ENCODE measurements at places on chromosomes 5 and 9. TPM values are rescaled to one million over a fixed set of nuclear protein-coding genes. Genes with fewer than 3 reads are reported as not detected.

MARVELD2 gene
- 2.6 TPM for total RNA-seq

CBY3 gene
- not detected for total RNA-seq

GPRIN1 gene
- total RNA-seq: 10.3 TPM

ZNF366 gene
- total RNA-seq: not detected

FIBCD1 gene
- total RNA-seq: 14.4 TPM

KIF24 gene
- 4.1 TPM for total RNA-seq

PCDHGC5 gene
- total RNA-seq: not detected

LHX3 gene
- total RNA-seq: 0.09 TPM

DDX31 gene
- 31.2 TPM for total RNA-seq

FOXD4L4 gene
- total RNA-seq: not detected

PCA3 gene
- total RNA-seq: not detected

IL4 gene
- total RNA-seq: not detected

NUDT2 gene
- 22.4 TPM for total RNA-seq

PCDHA10 gene
- 0.06 TPM for total RNA-seq

CRB2 gene
- total RNA-seq: 0.06 TPM

PRDM9 gene
- not detected for total RNA-seq

SLC9A3 gene
- total RNA-seq: 2.5 TPM

NDUFB6 gene
- 114 TPM for total RNA-seq

UGT3A1 gene
- not detected for total RNA-seq

CCDC192 gene
- not detected for total RNA-seq

LPAR1 gene
- 10.2 TPM for total RNA-seq

ENDOG gene
- total RNA-seq: 13.9 TPM

ANKRD20A1 gene
- total RNA-seq: 0.75 TPM

PCDHA7 gene
- total RNA-seq: 0.09 TPM

ZNF483 gene
- 0.76 TPM for total RNA-seq

C1QTNF3 gene
- 0.23 TPM for total RNA-seq

GALNT10 gene
- 96.2 TPM for total RNA-seq

EQTN gene
- not detected for total RNA-seq
